Nucleus accumbens (tissue), 56 donors: ENCODE measurements at places on chromosomes 4 and X.

- DNase-seq, result no peak
Measured at GRCh38 chr4:166673911-166674310, 560.4 kb downstream of the SPOCK3 start.

- no peak for DNase-seq
Measured at GRCh38 chr4:55947254-55947882, 1.4 kb upstream of the CEP135 start.

DNA sequence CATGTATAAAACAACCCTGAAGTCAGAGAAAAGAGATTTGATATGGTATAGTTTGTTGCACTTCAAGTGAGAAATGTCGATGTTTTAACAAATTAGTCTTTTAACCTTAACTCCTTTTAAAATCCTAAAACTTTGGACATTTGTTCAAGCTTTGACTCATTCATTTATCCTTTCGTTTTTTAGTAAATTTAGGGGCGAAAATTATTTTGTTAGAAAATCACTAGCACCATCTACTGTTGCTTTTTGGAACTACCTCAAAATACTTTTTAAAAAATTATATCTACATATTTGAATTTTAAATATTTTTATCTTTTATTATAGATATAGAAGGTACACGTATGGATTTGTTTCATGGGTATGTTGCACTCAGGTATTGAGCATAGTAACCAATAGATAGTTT is 165.1 kb upstream of the POF1B start:
- no peak for DNase-seq

GRCh38 chr4:40720916-40721315 is 28.8 kb upstream of the NSUN7 start:
- DNase-seq, result no peak

DNA sequence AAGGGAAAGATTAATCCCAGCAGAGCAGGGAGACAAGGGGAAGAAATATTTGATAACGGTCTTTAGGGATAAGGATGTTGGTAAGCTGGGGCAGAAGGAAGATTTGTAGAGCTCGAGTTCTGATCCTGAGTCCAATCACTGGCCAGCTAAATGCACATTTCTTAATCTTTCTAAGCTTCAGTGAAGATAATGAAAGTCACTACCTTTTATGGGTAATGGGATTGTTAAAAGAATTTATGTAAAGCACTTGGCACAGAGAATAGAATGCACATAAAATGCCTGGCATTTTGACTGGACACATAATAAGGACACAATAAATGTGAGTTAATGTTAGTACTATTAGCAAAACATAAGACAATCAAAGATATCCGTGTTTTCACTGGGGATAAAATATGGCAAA is 43.3 kb downstream of the NCAPG start:
- no peak for DNase-seq

DNA sequence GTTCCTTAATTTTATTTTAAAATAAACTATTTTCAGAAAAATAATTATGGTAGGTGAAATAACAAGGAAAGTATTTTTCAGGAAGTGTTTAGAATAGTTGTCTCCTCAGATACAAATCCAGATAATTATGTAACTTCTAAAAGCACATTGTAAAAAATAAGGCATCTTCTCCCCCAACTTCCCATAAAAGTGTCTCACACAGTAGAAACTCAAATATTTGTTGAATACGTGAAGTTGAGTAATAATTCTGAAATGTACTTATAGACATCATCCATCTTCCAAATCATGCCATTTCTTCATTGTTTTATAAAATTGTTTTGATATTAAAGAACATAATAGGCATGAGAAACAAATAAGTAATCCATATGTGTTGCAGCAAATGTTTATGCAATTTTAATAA is 18.0 kb downstream of the SHISA3 start:
- DNase-seq, result no peak

GRCh38 chr4:12118651-12119213 is 690.0 kb upstream of the HS3ST1 start:
- no peak for DNase-seq

DNA sequence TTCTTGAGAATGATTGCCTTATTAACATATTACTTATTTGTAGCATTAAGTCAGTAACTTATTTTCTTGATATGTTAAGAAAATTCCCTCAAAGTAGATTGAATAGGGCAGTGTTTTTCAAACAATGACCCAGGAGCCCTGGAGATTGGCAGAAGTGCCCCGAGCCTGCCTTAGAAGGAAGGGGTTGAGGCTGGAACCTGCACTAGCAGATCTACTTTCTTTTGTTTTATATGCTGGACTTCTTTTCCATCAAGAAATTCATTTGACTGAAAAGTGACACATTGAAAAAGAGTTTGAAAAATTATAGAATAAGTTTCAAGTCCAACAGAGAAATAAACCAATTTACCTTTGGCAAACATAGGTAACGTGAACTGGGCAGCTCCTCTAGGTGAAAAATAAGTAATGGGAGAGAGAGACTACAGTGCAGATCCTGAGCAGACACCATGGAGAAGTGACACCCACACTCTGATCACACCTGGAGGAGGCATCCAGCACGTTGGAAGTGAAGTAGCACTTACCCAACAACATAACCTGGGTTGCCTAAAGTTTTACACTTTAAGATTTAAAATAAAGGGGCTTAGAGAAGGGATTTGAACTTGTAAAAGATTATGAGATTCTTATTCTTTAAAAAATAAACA is 18.6 kb downstream of the ARSJ start:
- DNase-seq, result no peak

DNA sequence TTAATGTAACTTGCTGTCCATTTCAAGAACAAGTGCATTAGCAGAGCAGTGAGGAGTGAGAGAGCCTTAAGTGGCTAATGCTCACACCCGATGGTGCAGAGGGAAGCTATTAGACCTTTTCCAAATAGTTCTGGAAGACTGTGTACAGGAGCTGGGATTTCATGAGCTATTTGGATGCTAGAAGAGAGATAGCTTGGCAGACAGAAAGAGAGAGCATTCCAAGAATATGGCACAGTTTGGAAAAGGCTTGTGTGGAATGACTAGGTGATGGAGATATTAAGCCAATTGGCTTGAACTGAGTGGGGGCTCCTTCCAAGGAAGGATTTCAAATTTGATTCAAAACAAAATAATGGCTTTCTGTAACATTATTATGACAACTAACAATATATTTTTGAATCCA is 1097.2 kb upstream of the TENM3 start:
- DNase-seq, result no peak

GRCh38 chrX:77493677-77494553 is 46.7 kb downstream of the FGF16 start:
- no peak for DNase-seq

DNA sequence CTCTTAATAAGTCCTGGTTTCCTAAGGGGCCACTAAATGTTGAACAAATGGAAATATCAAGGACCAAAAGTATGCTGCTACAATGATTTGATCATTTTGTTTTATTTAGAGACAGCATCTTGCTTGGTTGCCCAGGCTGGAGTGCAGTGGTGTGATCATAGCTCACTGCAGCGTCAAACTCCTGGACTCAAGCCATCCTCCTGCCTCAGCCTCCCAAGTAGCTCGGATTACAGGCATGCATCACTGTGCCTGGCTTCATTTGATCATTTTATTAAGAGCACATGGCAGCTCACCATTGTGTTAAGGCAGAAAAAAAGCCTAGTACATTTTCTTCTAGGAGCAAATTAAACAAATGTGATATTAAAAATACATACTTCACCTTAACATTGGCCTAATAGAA is 52.7 kb downstream of the DCLK2 start:
- no peak for DNase-seq

DNA sequence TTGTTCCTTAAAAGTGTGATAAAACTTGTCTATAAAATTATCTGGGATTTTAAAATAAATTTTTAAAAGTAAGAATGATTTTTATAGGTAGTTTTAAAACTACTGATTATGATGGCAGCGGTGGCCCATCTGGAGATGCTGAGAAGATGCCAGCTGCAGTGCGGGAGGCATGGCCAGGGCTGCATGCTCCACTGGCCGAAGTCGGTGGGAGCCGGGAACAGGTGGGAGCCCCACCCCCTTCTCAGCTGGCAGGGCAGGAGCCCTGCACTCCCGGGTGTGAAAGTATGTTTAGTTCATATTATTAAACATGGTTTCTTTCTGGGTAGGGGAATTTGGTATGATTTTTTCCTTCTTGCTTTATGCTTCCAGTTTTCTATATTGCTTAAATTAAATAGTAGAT is 63.8 kb downstream of the CORIN start:
- no peak for DNase-seq

- no peak for DNase-seq
Measured at GRCh38 chrX:148459343-148459742, 41.1 kb upstream of the AFF2 start.

- peak; percentile 81 for DNase-seq
Measured at GRCh38 chrX:129706400-129707072, 32.2 kb upstream of the XPNPEP2 start.

- no peak for DNase-seq
Measured at GRCh38 chr4:26255989-26256388, 64.8 kb upstream of the RBPJ start.

DNA sequence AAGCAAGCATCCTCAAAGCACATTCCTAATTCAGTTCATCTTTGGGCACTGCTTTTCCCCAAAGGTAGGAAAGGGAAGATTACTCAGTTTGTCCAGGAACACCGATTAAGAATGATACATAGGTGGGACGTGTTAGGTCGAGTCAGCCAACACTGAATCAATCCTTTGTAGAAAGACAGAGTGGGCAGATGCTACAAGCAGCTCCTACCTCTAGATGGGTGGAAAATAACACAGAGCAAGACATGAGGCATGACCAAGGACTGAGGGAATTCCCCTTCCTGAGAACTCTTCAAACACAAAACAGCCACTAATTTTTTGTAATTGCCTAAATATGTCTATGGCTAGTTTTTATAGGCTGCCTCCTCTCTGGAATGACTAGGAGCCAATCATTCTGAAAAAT is 331.7 kb downstream of the HNRNPD start:
- no peak for DNase-seq

DNA sequence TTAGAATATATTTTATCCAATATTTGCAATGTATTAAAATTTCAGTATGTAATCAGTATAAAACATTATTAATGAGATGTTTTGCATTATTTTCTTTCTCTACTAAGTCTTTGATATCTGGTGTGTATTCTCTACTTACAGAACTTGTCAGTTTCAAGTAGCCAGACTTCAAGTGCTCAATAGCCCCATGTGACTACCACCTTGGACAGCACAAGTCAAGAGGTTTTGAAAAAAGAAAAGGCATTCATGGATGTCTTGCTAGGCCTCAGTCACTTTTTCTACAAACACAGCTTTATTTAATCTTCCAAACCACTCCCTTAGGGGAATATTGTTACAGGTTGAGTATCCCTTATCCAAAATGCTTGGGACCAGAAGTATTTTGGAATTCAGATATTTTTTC is 189.4 kb downstream of the QDPR start:
- no peak for DNase-seq

DNA sequence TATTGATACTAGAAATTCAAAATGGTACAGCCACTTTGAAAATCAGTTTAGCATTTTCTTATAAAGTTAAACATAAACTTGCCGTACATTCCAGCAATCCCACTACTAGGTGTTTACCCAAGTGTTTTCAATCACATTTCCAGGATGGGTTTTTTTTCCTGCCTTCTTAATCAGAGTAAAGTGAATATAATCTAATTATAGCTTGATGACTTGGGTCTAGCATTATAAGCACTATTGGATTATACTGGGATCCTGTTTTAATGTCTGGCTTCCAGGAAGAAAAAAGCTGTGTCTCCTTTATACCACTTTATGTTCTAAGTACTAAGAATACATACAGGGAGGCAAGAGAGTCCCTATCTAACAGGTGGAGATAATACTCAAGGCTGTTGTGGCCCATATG is 103.3 kb upstream of the KLHL13 start:
- DNase-seq, result no peak

- no peak for DNase-seq
Measured at GRCh38 chr4:8892556-8893226, 21.1 kb upstream of the HMX1 start.

- no peak for DNase-seq
Measured at GRCh38 chr4:72432282-72432681, 136.7 kb downstream of the ADAMTS3 start.

GRCh38 chr4:102780476-102781144 is 19.8 kb upstream of the MANBA start:
- no peak for DNase-seq

DNA sequence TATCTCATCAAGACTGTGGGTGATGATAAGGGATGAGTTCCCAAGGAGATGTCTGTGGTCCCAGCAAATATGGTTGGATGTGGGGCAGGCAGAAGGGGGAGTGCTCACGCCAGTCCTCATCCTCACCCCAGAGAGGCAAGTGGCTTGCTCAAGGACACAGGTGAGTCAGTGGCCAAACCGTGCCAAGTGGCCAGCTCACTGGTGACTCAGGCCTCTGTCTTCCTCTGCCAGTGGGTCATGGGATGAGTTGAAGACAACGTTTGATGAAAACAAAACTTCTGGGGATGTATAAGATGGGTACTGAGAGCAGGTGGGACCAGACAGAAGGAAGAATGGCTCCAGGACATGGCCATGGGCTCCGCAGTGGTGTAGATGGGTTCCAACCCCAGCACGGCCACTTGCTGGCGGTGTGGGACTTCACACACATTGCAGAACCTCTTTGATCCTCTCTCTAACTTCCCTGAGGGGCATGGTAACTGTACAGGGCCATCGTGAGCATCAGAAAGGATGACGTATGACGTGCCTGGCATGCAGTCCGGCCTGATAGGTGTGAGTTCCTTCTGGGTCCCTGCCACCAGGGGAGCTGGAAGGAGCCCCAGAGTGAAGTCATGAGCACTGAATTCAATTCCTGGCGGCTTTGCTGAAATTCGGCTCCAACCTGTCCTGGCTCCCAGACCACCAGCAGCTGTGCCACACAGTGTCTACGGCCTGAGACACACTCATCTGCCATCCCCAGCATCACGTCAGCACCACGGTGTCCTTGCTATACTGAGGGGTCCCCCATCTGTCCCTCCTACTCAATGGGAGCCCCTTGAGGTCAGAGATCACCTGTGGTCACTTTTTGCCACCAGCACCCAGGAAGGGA is 41.3 kb upstream of the GPR78 start:
- no peak for DNase-seq

- no peak for DNase-seq
Measured at GRCh38 chr4:13514722-13515121, 29.6 kb downstream of the NKX3-2 start.

DNA sequence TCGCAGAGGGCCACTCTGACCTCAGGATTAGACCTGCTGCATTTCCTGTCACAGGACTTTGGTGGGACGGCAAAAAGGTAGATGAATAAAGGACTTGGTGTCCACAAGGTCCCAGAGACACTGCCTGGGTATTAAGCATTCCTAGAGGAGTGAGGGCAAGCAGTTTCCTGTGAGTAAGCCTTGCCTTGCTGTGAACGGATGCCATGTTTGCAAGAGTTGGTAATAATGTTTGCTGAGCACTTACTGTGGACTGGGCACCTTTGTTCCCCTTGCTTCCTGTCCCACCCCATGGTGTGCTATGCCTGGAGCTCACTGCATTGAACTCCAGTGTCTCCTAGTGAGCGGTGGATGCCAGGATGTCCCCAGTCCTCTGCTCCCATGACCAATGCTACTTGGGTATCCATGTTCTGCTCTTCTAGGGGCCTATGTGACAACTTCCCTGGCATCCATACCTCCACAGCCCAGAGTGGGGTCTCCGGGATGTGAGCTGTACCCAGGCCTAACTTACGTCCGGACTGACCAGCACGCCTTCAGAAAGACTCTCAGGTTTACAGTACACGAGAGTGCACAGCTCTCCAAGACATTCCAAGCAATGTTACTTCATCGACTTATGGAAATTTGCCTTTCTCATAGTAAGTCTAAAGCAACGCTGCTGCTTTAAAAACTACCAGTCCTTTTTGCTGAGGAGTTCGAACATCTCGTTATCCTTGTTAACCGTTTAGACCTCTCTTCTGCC is 95.5 kb upstream of the MSX1 start:
- no peak for DNase-seq
